LHCN-M2 (cell line): ENCODE measurements at places on chromosomes 7 and 10. TPM values are rescaled to one million over a fixed set of nuclear protein-coding genes. Genes with fewer than 3 reads are reported as not detected.

DNA sequence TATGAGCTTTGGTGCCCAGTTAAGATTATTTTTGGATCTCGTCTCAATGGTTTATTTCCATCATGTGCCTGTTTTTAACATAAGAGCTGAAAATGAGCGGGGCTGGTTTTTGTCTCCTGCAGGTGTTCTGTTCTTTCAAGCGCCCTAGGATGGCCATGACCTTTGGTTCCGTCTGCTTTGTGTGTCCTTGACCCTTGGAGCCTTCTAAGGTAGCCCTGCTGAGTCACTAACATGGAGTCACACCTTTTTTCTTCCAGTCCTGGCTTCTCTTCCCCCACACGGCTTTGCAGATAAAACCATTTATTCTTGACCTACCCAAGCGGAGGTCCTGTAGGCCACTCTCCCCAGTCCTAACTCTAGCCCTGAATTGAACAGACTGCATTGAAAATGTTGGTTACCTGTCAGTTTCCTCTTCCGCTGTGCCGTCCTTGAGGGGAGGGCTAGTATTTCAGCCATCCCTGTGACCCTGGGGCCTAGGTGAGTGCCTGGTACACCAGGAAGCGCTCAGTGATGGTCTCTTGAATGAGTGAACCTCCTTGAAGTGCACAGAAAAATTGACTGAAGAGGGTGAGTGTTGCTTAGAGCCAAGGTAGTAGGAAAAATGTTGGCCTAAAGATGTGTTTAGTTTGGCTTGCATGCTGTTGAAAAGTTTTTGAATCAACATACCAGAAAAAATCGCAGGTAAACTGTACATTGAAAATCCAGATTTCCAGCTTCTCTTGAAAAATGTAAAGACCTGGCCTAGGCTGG, 48.0 kb downstream of the CAMK1D start:
- no peak for DNase-seq

Gene WIPF3
- total RNA-seq, result not detected in 2 replicates

DNA sequence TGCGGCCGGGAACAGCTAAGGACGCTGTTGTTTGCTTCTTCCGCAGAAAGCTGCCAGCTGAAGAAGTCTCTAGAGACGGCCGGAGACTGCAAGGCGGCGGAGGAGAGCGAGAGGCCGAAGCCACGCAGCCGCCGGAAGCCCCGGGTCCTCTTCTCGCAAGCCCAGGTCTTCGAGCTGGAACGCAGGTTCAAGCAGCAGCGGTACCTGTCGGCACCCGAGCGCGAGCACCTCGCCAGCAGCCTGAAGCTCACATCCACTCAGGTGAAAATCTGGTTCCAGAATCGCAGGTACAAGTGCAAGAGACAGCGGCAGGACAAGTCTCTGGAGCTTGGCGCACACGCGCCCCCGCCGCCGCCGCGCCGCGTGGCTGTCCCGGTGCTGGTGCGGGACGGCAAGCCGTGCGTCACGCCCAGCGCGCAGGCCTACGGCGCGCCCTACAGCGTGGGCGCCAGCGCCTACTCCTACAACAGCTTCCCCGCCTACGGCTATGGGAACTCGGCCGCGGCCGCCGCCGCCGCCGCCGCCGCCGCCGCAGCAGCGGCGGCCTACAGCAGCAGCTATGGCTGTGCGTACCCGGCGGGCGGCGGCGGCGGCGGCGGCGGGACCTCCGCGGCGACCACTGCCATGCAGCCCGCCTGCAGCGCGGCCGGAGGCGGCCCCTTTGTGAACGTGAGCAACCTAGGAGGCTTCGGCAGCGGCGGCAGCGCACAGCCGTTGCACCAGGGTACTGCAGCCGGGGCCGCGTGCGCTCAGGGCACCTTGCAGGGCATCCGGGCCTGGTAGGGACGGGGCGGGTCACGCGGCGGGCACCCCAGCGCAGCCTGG, 2.4 kb downstream of the NKX2-3 start:
- DNase-seq, result no peak

Gene ZNF727
- total RNA-seq, result not detected in 2 replicates

Gene CCDC172
- not detected in 2 replicates for total RNA-seq

- DNase-seq, result peak; percentile 90
Measured at GRCh38 chr10:100364735-100365391, 17.8 kb downstream of the SCD start.

DNA sequence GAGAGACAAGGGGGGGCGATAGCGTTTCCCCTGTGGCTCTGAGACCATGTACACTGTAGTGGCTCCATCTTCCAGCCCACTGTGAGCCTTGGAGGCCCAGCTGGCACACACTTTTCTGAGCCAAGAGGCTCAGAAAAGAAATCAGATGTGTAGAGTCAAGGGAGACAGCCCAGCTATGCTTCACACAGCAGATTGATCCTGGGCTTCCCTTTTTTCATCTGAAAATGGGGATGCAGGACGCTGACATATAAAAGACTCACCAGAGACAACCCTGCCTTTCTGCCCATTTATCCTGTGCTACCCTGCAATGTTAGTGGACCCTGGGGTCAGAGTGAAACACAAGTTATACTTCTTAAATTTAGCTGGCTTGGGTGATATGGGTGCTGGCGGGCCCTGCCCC, 14.3 kb downstream of the TMEM273 start:
- no peak for DNase-seq

GRCh38 chr7:22681852-22682657, 44.9 kb upstream of the IL6 start:
- DNase-seq, result no peak

DNA sequence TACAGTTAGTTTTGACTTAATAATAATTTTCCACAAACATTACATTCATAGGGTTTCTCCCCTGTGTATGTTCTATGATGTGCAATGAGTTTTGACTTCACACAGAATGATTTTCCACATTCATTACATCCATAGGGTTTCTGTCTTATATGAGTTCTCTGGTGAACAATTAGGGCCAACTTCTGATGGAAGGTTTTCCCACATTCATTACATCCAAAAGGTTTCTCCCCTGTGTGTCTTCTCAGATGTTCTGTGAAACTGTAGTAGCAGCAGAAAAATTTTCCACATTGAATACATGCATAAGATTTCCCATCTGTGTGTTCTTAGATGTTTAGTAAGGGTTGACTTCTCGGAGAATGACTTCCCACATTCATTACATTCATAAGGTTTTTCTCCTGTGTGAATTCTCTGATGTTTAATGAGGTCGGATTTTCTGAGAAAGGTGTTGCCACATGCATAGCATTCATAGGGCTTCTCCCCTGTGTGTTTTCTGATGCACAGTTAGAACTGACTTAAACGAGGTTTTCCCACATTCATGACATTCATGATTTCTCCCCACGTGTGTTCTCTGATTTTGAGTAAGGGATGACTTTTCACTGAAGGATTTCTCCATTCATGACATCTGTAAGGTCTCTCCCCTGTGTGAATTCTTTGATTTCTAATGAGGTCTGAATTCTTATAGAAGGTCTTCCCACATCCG, 118.5 kb downstream of the ZNF33B start:
- DNase-seq, result no peak

DNA sequence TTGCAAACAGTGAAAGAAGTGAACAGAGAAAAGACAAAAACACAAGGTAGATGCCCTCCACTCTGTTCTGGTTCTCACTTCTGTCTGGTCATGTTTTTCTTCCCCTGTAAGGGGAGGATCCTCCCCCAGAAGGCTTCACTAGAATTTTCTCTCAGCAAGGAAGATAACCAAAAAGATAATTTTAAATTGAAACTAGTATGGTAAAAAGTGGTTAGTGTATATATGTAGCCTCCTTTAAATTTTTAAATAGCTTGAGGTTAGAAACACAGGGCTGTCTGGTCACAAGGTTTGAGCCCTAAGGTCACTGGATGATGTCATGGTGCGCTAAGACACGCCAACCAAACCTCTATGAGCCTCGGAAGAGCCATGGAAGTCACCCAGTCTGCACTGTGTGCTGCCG, 5.6 kb upstream of the PKD1L1 start:
- DNase-seq, result no peak

Gene NUPR2
- total RNA-seq, result not detected in 2 replicates

GRCh38 chr7:70271617-70272081, 673.4 kb downstream of the AUTS2 start:
- peak; percentile 20 for DNase-seq

GRCh38 chr7:70334295-70334694, 736.0 kb downstream of the AUTS2 start:
- no peak for DNase-seq

GRCh38 chr10:14669576-14669975, 105.1 kb downstream of the FAM107B start:
- DNase-seq, result no peak

Gene SPDYE2
- not detected in 2 replicates for total RNA-seq

GRCh38 chr7:107294182-107294581, 125.4 kb downstream of the HBP1 start:
- DNase-seq, result no peak

- DNase-seq, result no peak
Measured at GRCh38 chr10:36221101-36221500, 579.0 kb upstream of the FZD8 start.

Gene GPNMB
- total RNA-seq, result 135 and 206 TPM in 2 replicates

Gene ADAM12
- 16.6 and 21.2 TPM in 2 replicates for total RNA-seq

Gene KEL
- total RNA-seq, result 0.23 TPM in 1 of 2 replicates, not detected in the other

Gene RADIL
- 2.5 and 3.5 TPM in 2 replicates for total RNA-seq

Gene CYP26C1
- total RNA-seq, result not detected in 2 replicates

- DNase-seq, result peak; percentile 41
Measured at GRCh38 chr7:73615886-73616285, 8.4 kb downstream of the MLXIPL start.

Gene ASB10
- total RNA-seq, result not detected in 2 replicates

- no peak for DNase-seq
Measured at GRCh38 chr10:119541459-119542356, 811 bp downstream of the RGS10 start.

GRCh38 chr7:13449460-13449859, 540.0 kb downstream of the ETV1 start:
- DNase-seq, result no peak

Gene ARF5
- 300 and 309 TPM in 2 replicates for total RNA-seq

DNA sequence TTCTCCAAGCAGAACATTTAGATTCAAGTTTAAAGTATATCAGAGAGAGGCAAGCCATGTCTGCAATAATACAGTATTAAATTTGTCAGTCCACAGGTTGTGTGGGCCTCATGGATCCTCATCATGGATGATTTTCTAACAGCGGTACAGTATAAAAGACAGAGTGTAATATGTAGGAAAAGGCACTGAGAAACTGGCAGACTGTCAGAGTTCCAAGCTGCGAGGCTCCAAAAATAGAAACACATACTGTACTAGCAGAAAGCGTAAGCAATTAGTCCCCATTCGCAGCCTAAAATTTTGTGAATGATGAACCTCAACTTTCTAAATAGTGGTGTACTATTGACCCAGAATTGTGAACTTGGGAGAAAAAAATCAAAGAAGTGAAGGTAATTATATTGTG, 933.3 kb downstream of the XPNPEP1 start:
- no peak for DNase-seq

Gene GARIN1A
- total RNA-seq, result 0.63 and 0.90 TPM in 2 replicates

GRCh38 chr10:75530299-75530698, 98.9 kb downstream of the LRMDA start:
- DNase-seq, result no peak

DNA sequence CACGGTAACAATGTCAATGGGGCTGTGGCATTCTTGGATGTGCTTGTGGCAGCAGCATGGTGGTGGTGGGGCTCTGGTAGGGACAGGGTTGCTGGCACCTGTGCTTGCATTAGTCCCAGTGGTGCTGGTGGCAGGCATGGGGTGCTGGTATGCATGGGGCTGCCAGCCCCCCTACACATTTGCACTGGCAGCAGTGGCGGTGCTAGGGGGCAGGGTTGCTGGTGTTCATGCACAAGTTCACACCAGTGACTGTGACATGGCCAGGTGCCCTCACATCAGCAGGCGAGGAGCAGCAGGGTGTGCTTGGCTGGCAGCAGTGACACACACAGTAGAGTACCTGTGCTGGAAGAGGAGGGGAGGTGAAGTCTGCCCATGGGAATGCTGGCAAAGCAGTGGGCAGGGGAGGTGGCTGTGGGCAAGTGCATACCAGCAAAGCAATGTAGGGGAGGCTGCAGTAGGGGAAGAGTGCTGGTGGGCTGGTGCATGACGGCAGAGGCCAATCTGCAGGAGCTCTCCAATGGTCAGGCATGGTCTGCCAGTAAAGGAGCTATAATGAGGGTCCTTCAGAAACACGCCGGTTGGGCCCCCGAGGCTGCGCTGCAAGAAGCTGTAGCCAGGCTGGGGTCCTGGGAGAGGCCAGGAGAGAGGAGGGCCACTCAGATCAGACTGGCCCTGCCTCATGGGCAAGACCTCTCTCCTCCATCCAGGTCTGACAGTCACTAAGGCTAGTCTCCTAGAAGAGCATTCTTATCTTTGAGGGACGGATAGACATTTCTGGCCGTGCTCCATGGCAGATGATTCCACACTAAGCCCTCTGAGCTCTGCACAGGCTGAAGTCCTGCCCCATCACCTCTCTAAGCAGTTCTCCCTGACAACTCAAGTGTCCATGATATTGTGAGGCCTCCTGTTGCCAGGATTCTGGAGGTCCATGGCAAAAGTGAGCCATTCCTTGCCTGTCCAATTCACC, 406.4 kb downstream of the SEMA3D start:
- no peak for DNase-seq

- no peak for DNase-seq
Measured at GRCh38 chr10:103680869-103681236, 174.5 kb downstream of the SH3PXD2A start.

Gene PNLIPRP3
- total RNA-seq, result 0.06 TPM in 1 of 2 replicates, not detected in the other

Gene PIP
- total RNA-seq, result 0.69 TPM in 1 of 2 replicates, not detected in the other

Gene CYP3A4
- 0.13 TPM in 1 of 2 replicates, not detected in the other for total RNA-seq
